ENCODE measurements at places on chromosomes 13 and 19.
A peak's percentile ranks its signal among the peaks of the same experiment; 100 is the strongest.

GRCh38 chr19:3880471-3881271 is at the start of gene ATCAY:
ATCAY (plus strand) TSS chr19:3880685; CDS start chr19:3885768, 5,083 bp downstream.
- no peak for DNase-seq

- no peak for DNase-seq
Observed at GRCh38 chr13:67416047-67416925, 186.2 kb upstream of the PCDH9 start.

DNA sequence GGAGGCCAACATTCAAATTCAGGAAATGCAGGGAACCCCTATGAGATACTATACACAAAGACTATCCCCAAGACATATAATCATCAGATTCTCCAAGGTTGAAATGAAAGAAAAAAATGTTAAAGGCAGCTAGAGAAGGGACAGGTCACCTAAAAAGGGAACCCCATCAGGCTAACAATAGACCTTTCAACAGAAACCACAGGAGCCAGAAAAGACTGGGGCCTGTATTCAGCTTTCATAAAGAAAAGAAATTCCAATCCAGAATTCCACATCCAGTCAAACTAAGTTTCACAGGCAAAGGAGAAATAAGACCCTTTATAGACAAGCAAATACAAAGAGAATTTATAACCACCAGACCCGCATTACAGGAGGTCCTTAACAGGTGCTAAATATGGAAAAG is 1703.6 kb upstream of the PRR20A start:
- no peak for DNase-seq

- DNase-seq = no peak
Observed at GRCh38 chr19:46755853-46756543, 9.7 kb upstream of the STRN4 start.

DNA sequence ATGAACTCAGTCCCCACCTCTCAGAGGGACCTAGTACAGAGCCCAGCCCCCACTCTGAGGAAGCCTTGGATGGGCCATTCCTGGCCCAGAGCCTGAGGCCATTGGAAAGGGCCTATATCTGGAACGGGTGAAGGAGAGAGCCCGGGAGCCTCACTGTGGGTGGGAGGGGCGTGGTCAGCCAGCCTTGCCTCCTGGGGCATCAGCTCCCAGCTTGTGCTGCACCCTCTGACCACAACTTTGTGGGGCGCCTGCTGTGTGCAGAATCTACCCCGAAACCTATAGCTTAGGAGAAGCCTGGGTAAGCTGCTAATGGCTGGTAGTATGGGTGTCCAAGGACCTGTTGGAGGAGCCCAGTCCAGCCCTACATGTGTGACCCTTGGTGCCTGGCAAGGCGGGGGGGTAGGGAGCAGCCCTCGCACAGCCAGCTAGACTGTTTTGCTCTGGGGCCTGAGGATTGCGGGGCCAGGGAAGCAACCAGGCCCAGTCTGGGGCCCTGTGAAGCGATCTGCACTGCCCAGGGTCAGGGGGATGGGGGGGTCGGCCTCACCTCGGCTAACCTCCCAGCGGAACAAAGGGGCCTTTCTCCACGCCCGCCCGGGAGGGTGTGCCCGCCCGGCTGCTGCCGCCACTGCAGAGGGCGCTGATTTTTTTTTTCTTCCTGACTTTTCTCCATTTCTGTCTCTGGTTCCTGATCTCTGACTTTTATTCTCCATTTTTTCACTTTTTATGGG is 42.3 kb downstream of the LYL1 start:
- DNase-seq = no peak

DNA sequence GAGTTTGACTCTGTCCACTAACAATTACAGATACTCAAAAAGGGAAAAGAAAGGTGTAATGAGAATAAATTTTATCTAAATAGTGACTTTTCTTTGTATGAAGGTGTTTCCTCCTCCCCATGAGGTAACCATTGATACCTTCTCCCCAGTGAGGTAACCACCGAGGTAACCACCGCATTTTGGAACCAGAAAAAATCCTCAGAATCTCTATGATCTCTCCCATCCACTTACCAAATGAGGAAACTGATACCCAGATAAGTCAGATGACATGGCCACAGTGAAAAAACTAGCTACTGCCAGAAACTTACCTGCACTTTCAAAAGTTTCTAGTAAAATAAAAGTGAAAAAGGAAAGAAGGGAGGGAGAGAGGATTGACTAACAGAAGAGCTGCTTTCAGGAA is 124.0 kb upstream of the FNDC3A start:
- no peak for DNase-seq

- DNase-seq = no peak
Observed at GRCh38 chr19:46732172-46732938, 13.5 kb upstream of the FKRP start.

DNA sequence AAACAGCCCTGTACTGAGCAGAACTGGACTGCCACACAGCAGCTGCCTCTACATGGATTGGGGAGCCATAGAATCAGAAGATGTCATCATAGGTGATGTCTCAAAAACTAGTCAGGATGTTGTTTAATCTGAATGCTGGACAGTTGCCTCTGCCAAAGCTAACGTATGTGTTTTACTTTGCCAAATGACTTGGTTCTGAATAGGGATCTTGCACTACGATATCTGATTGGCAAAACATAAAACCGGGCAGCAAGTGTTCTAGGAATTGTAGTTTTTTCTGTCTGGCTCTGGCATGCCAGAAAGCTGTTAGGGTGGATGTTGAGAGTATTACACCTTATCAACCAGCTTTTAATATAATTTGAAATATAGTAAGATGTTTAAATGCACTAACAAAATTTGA is 645.9 kb downstream of the GPC5 start:
- DNase-seq = no peak

DNA sequence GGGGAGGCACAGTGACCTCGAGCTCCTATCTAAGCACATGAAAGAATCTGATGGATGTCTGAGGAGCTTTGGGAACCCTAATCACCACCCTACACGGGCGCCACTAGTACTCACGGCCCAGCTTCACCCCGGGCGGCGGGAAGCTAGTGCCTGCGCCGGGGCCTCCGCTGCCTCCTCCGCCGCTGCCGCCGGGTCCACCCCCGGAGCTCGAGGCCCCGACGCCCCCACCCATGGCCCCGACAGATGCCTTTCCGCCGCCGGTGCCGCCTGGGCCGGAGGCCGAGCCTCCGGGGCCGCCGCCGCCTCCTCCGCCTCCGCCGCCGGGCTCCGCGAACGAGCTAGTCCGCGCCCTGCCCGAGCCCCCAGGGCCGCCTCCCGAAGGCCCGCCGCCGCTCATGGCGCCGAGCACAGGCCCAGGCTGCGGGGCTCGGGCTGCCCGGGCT is 312 bp downstream of the GSK3A start:
- DNase-seq = no peak

- DNase-seq = no peak
Observed at GRCh38 chr19:45468159-45468651, 409 bp downstream of the FOSB start.

- no peak for DNase-seq
Observed at GRCh38 chr19:5801796-5802619, 2.9 kb upstream of the NRTN start.

- DNase-seq = no peak
Observed at GRCh38 chr13:59789558-59789957, 374.2 kb downstream of the DIAPH3 start.

GRCh38 chr19:3766520-3766919 is 4.0 kb downstream of the MRPL54 start:
- DNase-seq = no peak

GRCh38 chr19:42606660-42607351 is 12.1 kb upstream of the CEACAM8 start:
- DNase-seq = no peak

DNA sequence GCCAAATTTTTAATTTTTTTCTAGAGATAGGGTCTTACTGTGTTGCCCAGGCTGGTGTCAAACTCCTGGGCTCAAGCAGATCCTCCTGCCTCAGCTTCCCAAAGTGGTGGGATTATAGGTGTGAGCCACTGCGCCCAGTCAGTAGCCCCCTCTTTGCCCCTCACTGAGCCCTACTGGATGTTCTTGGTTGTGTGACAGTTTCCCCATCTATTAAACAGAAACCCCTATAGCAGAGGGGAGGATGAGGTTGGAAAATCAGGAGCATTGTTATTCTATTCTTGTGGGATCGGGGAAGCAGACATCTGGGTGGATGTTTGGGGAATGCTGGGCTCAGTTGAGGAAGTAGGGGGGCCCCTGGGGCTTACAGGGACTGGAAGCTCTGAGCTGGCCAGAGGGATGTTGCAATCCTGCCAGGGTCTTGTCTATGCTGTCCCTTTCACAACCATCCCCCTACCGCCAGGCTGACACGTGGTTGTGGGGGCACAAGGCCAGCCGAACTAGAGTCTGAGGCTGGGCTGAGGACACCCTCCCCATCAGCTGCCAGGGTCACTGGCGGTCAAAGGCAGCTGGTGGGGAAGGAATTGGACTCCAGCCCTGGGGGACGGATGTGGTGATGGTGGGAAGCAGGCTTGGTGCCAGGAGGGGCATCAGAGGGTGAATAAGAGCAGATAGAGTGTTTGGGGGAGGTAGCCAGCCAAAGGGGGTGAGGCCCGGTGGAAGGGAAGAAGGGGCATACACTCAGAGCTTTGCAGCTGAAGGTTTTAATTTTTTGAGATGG is 10.9 kb downstream of the APOC1 start:
- DNase-seq = no peak

- no peak for DNase-seq
Observed at GRCh38 chr13:40221460-40222201, 444.8 kb downstream of the FOXO1 start.

- DNase-seq = peak; percentile 69
Observed at GRCh38 chr13:21478881-21479808, 20.0 kb upstream of the ZDHHC20 start.

DNA sequence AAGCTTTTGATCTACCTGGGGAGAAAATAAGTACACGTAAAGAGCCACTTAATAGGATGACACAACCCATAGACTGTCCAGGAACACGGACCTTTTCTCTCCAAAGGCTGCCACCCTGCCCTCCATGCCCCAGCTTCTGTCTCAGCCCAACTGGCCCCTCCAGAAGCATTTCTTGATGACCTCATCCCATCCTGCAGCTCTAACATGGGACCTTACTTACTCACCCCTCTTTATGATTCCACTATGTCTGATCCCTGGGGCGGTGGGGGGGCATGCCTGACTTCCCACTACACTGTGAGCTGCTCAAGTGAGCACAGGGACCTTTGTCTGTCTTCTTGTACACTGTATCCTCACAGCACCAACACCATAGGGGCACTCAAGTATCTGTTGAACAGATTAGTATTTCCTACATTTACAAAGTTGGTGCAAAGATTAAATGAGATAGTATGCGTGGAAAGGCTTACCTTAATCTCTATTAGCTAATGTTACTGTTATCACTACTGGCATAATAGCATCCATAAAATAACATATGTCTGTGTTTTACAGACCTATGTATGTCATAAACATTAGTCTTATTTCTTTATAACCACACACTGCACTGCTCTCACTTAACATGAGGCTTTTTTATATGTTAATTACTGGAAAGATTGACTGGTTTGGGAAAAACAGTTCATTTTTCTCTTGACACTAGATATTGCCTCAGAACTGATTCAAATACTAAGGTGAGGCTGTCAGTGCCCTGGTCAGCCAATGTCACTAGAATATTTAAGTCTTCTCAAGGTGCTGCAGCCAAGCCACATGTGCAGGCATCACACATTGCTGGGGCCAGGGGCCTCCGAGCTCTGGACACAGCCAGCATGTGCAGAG is 100.9 kb downstream of the FOXO1 start:
- no peak for DNase-seq

DNA sequence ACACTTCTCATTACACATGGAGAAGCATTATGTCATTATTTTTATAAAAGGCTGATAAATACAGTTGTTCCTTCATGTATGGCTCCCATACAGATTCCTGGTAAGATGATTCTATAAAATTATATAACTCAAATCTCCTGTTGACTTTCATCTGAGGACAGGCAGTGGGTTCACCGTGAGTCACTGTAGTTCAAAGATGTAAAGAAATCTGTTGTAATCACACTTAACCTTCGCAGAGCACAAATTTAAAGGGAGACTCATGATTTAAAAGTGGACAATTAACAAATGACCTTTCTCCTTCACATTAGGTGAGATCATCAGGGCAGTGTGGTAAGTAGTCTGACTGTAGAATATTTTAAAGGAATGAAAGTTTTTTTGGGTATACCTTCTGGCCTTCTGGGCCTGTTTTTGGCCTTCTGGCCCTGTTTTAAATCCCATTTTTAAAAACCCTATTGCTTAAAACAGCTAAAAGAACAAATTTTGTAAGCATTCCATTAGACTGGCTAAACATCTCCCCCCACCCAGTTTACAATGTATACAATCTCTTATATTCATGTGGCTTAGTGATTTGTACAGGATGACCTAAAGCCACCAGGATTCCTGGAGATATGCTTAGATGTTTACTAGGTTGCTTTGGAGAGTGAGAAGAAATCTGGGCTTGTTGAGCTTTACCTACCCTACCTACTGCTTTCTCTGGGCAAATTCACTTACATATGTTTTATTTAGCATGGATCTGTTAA is 171.2 kb downstream of the ITGBL1 start:
- DNase-seq = no peak

GRCh38 chr19:15701757-15702533 is 25.9 kb upstream of the OR10H2 start:
- DNase-seq = no peak

DNA sequence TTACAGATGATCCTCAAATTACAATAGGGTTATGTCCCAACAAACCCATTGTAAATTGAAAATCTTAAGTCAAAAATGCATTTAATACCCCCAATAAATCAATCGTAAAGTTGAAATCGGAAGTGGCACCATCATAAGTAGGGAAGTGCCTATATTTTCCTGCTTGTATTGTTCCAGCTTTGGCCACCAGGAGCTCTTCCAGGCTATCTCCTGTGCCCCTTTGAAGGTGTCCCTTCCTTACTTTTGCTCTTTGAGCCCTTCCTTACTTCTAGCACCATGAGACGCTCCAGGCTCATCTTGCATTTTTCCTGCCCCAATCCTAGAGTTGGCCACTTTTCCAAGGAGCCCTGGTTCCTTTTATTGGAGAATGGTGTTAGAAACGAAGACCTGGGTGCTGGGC is 163.0 kb upstream of the TSC22D1 start:
- no peak for DNase-seq

DNA sequence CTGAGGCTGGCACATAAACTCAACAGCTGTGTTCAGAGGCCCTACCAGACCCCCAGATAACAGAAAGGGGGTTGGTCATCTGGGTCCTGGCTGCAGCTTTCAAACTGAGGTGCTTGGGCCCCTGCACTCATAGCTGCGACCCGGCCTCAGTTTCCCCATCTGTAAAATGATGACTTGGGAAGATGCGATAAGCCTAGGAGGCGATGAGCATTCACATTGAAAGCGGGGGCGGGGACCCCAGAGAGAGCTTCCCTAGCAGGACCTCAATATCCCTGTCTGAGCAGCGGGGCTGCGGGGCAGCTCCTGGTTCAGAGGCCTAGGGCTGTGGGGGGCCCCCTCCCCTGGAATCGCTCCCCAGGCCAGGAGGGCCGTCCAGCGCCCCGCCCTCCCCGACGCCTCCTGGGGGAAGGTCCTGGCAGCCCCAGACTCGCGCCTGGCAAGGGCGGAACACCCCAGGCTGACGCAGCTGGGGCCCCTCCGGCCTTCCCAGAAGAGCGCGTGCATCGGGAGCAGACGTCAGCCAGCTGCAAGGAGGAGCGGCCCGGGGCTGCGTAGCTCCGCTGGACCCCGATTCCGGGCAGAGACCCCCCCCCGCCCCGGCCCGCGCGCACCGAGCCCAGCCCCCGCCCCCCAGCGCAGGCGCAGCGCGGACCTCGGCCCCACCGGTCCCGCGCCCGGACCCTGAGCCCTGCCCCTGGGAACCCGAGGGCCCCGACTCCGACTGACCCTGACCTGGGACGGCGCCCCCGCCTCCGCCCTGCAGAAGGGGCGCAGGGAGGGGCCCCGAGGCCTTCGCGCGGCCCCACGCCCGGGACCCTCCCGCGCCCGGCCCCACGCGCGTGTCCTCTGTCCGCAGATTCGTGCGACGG is 3.5 kb downstream of the FSTL3 start:
- no peak for DNase-seq

All from renal cortex interstitium (tissue), 15 donors.